CD4-positive, alpha-beta T cell treated with Interleukin-1 beta for 1 hour (primary cell): ENCODE measurements at places on chromosomes 11 and 22.

DNA sequence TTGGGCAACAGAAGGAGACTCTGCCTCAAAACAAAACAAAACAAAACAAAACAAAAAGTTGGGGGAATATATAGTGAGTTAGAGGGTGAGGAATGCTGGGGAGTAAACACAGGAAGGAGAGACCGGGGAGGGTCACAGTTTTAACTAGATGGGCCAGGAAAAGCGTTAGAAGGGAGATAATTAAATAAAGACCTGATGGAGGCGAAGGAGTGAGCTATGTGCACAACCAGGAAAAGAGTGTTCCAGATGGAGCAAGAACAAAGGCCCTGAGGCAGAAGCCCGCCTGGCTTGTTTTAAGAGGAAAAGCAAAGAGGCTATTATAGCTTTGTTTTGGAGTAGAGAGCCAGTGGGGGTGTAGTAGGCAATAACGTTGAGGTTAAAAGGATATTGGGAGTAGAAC is 4.8 kb upstream of the PLA2G6 start:
- no peak for DNase-seq

- DNase-seq: no peak
Observed at GRCh38 chr11:128297091-128297651, 290.2 kb downstream of the ETS1 start.

- DNase-seq: no peak
Observed at GRCh38 chr11:119416606-119417580, 6.1 kb downstream of the THY1 start.

- no peak for DNase-seq
Observed at GRCh38 chr11:19511413-19512183, 201.0 kb upstream of the NAV2 start.

GRCh38 chr11:84215672-84216071 is 929.5 kb upstream of the CCDC90B start:
- no peak for DNase-seq

DNA sequence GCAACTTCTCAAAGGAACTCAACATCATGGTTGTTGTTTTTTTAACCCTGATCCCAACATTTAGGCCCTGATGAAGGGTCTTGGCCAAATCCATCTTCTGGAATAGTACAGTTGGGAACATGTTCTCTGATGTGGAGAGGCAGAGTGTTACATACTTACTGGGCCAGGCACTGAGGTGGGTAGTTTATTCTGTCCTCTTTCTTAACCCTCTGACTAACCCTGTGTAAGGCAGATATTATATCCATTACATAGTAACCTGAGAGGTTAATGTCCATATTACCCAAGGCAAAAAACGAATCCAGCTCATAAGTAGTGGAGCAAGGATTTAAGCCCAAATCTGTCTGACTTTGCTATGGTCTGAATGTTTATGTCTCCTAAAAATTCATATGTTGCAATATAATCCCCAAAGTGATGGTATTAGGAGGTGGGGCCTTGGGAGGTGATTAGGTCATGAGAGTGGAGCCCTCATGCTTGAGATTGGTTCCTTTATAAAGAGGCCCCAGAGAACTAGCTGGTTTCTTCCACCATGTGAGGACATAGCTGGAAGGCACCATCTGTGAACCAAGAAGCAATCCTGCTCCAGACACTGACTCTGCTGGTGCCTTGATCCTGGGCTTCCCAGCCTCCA is 16.3 kb downstream of the PPFIBP2 start:
- no peak for DNase-seq

DNA sequence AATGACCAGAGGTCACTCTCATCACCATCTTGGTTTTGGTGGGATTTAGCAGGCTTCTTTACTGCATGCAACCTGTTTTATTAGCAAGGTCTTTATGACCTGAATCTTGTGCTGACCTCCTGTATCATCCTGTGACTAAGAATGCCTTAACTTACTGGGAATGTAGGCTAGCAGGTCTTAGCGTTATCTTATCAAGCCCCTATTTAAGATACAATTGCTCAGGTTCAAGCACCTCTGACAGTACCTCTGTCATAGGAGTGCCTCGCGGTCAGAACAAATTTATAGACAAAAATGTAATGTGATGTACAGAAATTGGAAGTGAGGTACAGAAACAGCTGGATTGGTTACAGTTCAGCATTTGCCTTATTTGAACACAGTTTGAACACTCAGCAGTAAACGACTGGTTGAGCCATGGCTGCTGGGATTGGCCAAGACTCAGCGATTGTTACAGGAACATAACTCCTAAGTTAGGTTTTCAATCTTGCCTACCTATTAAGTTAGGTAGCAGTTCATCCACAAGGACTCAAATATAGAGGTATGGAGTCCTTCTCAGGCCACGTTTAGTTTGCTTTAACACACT is 16.1 kb upstream of the TMEM123 start:
- no peak for DNase-seq

GRCh38 chr11:790721-791564 is 1.1 kb upstream of the CEND1 start:
- DNase-seq: no peak

DNA sequence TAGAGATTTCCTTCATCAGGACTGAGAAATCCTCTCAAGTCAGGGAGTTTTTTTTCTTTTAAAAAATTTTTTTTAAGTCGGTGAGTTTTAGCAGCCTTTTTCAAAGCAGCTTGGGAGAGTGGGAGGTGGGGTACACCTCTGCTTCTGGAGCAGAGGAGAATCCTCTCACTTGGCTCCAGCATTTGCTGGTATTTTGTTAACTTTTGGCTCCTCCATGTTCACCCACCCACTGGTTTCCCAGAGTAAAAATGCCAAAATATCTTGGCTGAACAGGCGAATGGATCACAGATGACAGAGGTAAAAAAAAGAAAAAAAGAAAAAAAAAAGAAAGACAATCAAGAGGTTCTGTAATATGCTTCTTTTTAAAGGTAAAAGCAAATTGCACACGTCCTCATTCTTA is 68.0 kb downstream of the GAB2 start:
- no peak for DNase-seq
